Fibroblast of the conjunctiva (primary cell): ENCODE measurements at places on chromosomes 1 and 21.

DNA sequence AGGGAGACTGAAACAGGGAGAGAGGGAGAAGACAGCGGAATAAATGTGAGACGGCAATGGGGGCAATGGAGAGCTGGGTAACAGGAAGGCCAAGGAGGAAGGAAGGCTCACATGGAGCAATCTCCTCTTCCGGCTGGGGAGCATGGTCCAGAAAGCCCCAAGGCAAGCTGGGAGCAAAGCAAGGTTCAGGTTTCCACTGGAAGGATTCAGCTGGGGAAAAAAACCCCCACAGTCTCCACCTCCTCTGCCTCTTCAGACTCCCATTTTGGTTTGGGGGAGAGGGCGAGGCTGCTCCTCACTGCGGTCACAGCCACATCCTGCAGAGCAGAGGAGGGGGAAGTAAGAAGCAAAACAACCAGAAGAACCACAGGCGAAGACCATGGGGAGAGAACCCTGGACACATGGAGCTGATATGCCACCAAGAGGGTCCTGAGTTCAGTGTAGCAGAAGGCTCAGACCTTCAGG is 650 bp downstream of the TNFAIP8L2 start:
- no peak for DNase-seq

GRCh38 chr1:9439074-9439761 is 100.0 kb upstream of the SLC25A33 start:
- no peak for DNase-seq

- DNase-seq = no peak
These were observed 13.3 kb upstream of the THEMIS2 start for GRCh38 chr1:27858949-27859576.

- no peak for DNase-seq
These were observed 37.6 kb upstream of the SAMSN1 start for GRCh38 chr21:14583629-14584255.

DNA sequence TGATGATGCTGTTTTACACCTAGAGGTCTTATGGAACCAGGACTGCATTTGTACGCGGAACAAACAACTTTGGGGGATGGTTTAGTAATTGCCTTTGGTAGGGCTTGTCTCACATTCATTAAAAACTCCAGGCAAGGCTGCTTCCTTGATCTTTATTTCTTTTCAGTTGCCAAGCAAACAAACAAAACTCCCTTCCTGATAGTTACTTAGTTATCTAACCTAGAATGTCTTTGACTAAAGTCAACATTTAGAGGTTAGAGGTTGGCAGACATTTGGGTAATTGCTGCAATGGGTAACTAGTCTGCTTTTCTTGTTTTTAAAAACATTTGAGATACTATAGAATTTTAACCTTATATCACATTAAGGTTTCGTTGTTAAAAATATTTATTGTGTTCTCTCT is 500.9 kb upstream of the PTBP2 start:
- no peak for DNase-seq

DNA sequence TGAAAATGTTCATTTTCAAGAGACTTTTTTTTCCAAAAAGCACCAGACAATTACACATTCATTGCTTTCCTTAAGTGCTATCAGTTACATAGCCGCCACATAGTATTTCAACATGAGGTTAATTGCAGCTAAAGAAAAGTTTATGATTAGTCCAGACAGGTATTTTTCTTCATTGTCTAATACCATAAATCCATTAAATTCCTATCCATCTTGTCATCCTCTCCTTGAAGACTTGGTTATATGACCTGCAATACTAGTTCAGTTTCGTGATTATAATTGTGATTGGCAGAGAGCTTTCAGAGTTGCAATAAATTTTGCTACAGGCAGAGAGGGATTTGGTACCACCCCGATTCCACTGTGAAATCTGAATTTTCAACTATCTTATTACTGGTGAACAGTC is 437.7 kb downstream of the GPATCH2 start:
- no peak for DNase-seq

GRCh38 chr1:86841116-86841515 is 72.8 kb downstream of the SELENOF start:
- no peak for DNase-seq

GRCh38 chr1:154348429-154349076 is 23.2 kb downstream of the ATP8B2 start:
- DNase-seq = no peak

DNA sequence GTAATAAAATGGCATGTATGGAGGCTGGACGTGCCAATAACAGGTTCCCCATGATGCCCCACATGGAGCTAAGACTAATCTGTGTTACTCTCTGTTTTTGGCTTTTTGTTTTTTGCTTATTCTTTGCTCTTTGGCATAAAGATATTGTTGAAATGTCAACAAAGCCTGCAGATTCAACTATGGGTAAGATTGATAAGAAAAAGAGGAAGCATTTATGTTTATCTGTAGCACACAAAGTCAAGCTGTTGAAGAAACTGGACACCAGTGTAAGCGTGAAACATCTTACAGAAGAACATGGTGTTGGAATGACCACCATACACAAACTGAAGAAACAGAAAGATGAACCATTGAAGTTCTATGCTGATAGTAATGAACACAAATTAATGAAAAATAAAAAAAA is 402.7 kb downstream of the LTN1 start:
- DNase-seq = no peak

GRCh38 chr1:3352299-3352951 is 102.0 kb upstream of the ARHGEF16 start:
- peak; percentile 62 for DNase-seq

DNA sequence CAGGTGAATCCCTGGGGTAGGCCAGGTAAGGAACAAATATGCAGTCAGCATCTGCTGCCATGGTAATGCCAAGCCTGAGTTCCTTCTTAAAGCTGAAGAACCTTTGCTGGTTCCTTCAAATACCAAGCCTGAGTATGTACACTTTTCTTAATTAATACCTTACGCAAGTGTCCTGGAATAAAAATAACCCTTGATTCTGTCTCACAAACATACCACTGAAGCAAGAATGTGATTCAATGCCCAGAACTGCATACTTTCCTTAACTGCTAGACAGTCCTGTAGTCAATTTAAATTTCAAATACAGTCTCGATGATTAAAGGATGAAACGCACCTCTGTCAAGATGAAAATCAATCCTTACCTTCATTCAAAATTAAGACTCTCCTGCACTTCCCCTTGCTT is 634.0 kb upstream of the CHRM3 start:
- DNase-seq = no peak

DNA sequence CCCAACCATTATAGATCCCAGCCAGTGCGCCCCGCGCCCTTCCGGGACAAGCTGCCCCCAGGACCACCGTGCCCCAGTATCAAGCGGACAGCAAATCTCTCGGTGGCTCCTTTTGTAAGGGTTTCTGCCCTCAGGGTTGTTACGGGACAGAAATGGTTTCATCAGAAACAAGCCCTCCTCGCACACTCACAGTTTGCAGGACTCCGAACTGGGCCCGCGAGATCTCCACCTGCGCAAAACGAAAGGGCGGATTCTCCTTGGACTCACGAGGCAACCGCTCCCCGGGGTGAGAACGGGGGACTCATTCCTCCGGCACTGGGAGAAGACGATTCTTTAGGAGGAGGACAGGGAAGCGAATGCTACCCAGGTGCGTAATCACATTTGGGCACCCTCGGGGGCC is 51.1 kb upstream of the H6PD start:
- DNase-seq = no peak

DNA sequence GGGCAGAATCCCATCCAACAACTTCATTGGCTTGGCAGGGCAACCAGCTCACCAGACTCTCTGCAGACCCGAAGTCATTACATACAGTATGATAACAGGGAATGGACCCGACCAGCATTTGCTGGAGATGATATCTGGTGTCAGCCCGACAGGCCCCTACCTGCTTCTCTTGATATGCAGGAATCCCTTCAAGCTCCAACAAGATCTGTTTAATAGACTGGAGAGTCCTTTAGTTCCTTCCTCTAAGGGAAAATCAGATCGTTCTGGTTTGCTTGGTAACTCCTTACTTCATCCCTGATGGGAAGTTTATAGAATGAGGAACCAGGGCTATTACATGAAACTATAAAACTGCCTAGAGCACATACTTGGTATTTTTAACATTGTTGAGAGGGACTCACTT is 61.2 kb downstream of the EDARADD start:
- DNase-seq = no peak

GRCh38 chr1:43019226-43019625 is 60.6 kb upstream of the SLC2A1 start:
- no peak for DNase-seq

DNA sequence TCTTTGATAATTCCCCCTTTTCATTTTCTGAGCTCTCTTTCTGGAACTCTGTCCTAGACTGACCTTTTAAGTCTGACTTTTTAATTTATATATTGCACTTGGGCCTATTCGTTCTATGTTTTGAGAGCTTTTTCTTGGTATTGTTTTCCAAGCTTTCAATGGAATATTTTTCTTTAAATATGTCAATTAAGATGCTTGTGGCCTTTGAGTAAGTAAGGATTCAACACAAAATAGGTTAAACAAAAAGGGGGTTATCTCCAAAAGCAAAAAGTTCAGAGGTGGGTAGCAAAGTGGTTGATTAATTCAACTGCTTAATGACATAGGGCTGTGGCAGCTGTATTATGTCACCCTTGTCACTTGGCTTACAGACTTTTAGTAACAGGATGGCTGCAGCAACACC is 315.9 kb downstream of the LMX1A start:
- DNase-seq = no peak

DNA sequence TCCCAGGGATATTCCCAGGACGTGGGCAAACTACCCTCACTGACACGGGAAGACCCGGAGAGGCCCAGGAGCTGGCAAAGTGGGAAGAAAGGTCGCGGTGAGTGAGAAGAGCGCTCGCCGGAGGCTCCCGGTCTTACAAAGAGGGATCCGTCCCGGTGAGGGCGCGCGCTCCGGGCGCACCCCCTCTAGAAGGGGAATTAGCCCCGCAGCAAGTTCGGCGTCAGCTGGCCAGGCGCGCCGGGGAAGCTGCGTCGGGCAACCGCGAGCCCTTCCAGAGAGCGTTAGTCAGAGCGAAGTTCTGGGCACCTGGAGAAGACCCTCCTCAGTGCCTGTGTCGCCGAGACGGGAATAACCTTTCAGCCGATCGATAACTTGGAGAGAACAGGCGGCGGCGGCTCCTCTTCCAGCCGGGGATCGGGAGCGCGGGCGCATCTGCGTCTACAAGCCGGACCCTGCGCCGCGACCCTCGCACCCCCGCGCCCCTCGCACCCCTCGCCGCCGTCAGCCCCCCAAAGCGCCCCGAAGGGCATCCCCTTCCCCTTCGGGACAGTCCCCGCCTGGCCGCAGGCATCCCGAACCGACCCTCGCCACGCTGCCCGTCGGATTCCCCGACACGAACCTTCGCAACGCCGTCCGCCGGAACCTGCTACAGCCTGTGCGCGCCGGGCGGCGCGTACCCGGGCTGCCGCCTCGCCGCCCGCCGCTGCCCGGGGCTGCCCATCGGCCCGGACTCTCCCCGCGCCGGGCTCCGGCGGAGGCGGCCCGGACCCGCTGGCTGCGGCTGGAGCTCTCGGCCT is 485 bp downstream of the SIPA1L2 start:
- no peak for DNase-seq

DNA sequence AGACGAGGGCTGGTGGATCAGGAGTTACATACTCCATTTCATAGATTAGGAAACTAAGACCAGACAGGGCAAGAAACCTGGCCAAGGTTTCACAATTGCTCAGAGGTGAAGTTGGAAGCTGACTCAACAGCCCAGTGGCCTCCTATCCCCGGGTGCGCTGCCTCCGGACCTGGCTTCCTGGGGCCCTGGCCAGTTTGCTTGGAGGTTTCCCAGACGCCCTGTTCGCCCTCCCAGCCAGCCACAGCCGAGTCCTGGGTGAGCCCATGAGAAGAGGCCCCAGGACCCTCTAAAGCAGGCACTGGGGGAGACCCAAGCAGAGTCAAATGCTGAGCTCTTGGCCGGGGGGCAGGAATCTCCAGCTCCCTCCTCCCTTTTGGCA is 180.1 kb downstream of the ZBTB18 start:
- no peak for DNase-seq

GRCh38 chr1:225321784-225322183 is 106.1 kb downstream of the LBR start:
- no peak for DNase-seq

DNA sequence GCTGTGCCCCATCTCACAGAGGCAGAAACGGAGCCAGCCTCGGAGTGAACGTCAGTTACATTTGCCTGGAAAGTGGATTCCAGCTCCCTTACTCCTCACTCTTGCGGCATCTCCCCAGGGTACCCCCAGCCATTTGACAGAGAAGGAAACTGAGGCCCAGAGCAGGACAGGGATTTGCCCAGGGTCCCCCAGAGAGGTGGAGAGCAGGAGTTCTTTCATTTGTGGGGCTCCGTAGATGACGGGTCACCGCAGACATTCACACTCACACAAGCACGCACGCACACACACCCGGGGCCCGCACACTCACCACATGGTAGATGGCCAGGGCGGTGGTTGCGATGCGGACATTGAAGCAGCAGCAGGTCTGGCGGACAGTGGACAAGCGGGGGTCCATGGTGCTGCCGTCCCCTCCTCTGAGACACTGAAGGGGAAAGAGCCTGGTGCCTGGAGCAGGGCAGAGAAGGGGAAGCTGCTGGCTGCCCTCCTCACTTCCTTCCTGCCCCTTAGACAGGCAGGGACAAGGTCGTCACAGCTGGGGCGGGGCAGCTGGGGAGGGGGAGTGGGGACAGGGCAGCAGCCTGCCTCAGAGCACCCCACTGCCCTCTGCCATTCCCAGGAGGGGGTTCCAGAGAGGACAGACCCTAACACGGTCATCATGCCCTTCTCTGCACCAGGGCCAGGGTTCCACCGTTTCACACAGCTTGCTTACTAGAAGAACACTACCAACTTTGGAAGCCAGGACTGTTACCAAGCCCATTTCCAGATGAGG is at the start of gene LAPTM5:
Gene LAPTM5 (minus strand): TSS at position 423 of the 769 bp plus-strand sequence. CDS start 29 bp downstream, at position 394.
- no peak for DNase-seq

DNA sequence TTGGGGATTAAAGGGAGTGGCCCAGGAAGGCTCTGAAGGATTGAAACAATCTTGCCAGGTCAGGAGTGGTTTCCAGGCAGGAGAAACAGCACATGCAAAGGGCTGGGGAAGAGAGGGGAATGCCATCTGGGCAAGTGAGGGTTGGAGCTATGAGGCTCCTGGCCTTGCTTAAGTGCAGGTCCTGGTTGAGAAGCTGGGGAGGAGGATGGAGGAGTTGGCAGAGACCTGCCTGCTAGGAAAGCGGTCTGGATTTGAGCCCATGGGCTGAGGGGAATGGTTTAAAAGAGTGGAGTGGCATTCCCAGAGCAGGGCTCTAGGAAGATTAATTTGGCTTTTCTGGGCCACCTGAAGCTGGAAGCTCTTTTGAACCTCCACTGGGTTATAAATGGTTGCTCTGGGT is 9.2 kb downstream of the IGSF21 start:
- no peak for DNase-seq

GRCh38 chr1:20936216-20936615 is 149.1 kb upstream of the HP1BP3 start:
- DNase-seq = no peak

DNA sequence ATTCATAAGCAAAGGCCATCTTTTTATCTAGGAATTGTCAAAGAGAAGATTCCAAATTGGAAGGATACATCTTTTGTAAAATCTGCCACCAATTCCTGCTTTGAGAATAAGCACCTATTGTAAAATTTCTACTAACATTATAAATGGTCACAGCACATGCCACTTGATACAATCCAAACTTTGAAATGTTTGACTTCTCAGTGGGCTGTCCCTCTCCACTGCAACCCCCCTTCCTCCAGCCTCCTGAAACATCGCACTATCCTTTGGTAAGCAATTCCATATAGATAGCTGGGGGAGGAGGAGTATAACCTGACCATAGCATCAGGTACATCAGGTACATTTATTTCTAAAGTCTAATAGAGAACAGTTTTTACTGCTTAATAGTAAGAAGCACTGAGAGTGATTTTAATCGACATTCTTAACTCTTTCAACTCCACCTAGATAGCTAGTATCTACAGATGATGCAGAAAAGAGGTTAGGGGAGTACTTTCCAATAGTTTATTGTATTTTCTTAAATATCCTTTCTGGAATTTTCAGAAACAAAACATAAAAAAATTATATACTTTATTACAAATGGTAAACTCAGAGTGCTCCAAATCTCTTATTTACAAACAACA is 2.9 kb downstream of the JUN start:
- no peak for DNase-seq
